ENCODE measurements at places on chromosomes 16 and 17.

GRCh38 chr17:70825321-70826125 lies 656.2 kb downstream of the KCNJ2 start:
- DNase-seq = peak; percentile 41

GRCh38 chr17:58702045-58702476 lies 9.7 kb downstream of the RAD51C start:
- DNase-seq = no peak

GRCh38 chr17:45248132-45248957 lies 13.5 kb downstream of the SPATA32 start:
- peak; percentile 90 for DNase-seq

GRCh38 chr17:32863559-32863958 lies 13.4 kb downstream of the MYO1D start:
- no peak for DNase-seq

GRCh38 chr17:68527314-68527713 lies 15.1 kb downstream of the PRKAR1A start:
- no peak for DNase-seq

DNA sequence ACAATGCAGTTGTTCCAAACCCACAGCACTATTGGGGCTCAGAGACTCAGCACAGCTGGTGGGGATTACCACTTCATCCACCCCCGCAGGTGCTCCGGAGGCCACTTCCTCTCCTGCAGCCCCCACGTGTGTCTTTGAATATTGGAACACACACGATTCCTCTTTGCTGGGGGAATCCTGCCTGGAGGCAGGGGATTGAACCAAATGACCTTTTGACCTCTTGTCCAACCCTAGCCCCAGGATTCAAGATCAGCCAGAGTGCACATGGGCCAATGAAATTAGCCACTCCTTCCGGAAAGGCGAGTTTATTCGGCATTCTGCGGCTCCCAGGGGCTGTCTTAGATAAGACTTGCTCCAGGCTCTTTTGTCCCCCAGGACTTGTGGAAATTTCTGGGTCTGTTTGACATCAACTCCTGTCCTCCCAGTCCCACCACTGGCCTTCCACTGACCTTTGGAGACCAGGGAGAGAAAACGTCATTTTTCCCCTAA lies 350.2 kb downstream of the FOXL1 start:
- no peak for DNase-seq

GRCh38 chr16:22386976-22387375 lies 12.6 kb upstream of the CDR2 start:
- DNase-seq = no peak

- no peak for DNase-seq
Measured at GRCh38 chr16:5066511-5066910, 755 bp upstream of the C16orf89 start.

GRCh38 chr17:8955021-8955959 lies 10.2 kb downstream of the PIK3R5 start:
- DNase-seq = no peak

GRCh38 chr16:89002851-89003830 lies 26.1 kb upstream of the CBFA2T3 start:
- no peak for DNase-seq

- DNase-seq = no peak
Measured at GRCh38 chr17:18928628-18929125, 23.3 kb upstream of the SLC5A10 start.

DNA sequence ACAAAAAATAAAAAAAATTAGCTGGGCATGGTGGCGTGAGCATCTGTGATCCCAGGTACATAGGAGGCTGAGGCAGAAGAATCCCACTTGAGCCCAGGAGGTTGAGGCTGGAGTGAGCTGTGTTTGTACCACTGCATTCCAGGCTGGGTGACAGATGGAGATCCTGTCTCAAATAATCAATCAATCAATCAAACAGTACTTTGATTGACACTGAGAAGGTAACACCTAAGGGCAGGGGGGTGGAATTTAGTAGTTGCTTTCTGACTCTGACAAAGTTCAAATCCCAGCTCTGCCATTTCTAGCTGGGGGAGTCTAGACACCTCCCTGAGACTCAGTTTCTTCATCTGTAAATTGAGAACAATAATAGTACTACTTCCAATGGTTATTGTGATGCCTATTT lies 12.0 kb downstream of the SSH2 start:
- no peak for DNase-seq

DNA sequence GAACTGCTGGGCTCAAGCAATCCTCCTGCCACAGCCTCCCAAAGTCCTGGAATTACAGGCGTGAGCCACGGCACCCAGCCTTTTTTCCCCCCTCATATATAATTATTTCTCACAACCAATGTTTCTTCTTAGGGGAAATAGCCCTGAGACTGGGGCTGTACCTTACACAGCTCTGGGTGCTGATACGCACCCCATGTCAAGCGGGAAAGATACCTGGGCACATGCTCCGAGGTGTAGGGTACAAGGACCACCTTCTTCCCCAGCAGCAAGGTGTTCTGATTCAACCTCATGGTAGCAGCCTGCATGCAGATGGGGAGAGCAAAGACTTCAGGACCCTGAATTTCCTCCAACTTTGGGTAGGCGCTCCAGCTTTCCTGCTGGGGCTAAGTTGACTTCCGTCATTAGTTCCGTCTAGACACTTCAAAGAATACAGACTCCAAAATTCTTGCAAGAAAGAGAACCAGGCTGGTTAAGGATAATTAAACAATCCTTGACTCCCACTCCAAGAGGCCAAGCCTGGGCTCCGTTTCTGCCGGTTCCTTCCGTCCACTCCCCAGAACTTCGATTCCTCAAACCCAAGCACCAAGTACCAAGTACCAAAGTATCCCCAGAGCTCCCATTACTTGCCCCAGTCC lies 619 bp downstream of the NAT9 start:
- peak; percentile 57 for DNase-seq

GRCh38 chr17:68507576-68507975 lies 4.7 kb upstream of the PRKAR1A start:
- DNase-seq = peak; percentile 21

DNA sequence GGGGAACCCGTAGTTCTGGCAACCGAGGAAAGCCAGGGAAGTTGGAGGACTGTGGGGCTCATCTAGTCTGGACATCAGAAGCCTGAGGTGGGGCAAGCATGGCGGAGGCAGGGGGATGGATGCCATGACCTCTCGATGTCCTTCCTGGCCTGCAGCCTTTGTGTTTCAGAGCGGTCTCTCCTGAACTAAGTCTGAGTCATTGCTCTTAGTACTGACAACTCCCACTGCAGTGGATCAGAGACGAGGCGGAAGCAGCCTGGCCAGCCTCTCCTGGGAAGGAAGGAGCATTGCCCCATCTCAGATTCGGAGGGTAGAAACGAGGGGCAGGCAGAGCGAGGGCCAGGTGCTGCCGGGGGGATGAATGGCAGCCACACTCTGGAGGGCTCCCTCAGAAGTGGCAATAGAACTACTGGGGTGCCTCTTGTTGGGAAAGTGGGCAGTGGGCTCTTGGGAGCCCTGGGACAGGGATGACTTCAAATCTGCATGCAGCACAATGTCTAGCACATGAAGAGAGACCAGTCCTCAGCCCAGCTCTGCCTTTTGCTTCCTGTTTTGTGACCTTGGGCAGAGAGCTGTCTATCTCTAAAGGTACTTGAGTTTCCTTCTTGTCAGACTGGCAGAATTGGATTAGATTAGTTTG lies 3.6 kb upstream of the STAC2 start:
- no peak for DNase-seq

DNA sequence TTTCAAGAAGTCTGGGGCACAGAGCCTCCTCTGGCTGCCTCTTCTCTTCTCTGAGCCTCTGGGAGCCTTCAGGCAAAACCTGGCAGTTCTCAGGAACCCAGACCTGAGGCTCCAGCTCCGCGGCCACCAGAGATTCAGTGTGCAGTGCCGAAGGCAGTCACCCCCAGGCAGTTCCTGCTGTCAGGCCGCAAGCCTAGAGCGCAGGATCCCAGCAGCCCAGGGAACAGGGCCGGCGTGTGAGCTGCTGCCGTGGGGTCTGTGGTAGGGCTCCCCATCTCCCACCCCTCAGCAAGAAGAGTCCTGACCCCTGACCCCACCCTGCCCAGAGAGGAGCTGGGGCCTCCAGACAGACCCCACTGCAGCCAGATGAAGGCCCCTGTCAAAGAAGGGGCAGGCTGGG lies 78.2 kb downstream of the AMFR start:
- no peak for DNase-seq

DNA sequence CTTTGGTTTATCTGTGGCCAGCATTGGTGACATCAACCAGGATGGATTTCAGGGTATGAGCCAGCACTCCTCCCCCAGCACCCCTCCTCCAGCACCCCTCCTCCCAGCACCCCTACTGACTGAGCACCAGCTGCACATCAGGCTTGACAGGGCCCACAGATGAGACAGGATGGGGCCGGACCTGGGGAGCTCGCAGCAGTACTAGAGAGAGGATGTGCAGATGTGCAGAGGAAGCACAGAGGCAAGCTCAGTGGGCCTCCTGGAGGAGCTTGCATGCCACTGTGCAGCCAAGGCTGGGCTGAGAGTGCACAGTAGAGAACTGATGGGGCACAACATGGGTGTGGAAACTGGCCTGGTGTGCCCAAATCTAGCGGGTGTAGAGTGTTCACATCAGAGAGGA lies 16.2 kb downstream of the ITGA3 start:
- no peak for DNase-seq

- DNase-seq = no peak
Measured at GRCh38 chr16:87435372-87436224, 43.5 kb downstream of the MAP1LC3B start.

DNA sequence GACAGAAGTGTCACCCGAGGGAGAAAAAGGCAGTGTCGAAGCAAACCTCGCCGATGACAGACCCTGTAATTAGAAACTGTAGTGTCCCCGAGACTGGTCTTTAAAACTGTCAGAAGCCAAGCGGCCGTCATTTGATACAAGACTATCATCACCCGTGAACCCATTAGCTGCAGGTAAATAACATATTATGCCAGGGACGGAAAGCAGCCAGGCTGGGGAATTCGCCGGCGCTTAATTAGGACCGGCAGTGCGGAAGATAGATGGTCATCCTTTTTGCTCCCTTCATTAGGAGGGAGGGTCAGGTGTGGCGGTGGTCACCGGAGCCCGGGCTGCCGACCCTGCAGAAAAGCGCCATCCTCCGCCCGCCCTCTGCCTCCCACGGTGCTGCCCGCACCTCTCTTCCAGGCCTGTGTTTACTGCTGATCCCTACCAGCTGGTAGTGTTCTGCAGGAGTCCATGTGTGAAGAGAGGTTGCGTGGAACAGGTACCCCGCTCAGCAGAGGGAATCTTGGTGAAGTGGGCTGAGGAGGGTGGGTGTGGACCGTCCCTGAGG lies 109.4 kb upstream of the GSE1 start:
- DNase-seq = no peak

GRCh38 chr16:72760581-72760980 lies 287.3 kb downstream of the ZFHX3 start:
- DNase-seq = no peak

- DNase-seq = no peak
Measured at GRCh38 chr16:27977966-27978365, 85.5 kb downstream of the GSG1L start.

DNA sequence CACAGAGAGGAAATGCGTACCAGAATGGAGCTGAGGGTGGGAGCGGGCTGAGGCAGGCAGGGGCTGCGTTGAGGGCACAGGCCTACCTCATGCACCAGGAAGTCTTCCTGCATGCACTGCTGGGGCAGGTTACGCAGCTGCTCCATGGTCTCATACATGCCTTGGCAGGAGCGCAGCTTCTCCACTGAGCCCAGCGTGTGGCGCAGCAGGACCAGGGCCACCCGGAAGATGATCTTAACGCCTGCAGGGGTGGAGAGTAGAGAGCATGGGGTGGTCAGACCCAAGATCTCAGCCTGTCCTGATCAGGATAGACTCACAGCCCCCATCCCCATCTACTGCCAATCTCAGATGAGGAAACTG lies 3.4 kb upstream of the CD2BP2 start:
- no peak for DNase-seq

GRCh38 chr16:85619101-85619891 lies 6.2 kb downstream of the GSE1 start:
- no peak for DNase-seq

DNA sequence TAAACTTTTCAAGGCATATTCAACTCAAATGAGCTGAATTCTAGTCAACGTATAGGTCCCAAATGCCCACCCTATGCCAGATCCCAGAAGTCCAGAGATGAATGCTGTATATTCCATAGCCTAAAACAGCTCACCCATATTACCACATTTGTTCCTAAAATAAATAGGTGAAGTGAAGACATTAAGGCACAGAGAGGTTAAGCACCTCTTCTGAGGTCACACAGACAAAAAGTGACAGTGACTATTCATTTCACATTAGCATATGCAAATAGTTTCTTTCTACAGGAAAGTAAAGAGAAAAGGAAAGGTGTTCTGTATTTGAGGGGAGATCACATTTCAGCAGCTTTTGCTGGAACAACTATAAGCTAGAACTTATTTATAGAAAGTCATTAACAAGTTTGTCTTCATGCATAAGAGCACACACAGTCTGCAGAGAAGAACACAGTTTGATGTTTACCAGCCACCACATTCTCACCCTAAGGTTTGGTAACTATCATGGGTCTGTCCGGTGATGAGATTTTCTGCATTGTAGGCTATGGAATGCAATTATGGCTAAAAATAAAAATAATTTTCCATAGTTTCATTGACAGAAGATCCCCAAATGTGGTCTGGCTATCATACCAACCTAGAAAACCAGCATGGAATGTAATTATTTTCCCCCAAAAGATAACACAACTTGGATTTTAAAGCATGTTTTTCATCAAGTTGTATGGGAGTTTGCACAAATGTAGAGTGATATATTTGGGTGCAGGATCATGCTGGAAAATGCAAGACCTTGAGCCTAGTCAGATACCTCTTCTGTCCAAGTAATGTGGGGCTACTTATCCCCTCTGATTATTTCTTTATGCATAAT lies 402.1 kb downstream of the UTP18 start:
- no peak for DNase-seq

- DNase-seq = no peak
Measured at GRCh38 chr17:55354941-55355340, 66.7 kb downstream of the MMD start.

DNA sequence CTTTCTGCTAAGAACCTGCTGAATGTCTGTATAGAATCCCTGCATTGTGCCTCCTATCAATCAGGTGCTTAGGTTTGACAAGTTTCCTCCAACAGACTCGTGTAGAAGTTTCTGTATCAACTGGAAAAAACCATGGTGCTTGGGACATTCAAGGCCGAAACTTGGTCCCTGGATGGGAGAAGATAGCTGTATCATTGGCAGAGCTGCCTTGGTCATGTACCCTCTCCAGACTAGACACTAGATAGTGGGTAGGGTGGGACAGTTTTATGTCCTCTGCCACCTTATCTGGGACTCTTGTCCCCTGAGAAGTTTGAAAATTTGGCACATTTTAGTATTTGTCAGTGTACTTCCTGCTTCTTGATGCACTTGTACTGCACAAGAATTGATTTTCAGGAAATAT lies 520.8 kb downstream of the WWOX start:
- no peak for DNase-seq

DNA sequence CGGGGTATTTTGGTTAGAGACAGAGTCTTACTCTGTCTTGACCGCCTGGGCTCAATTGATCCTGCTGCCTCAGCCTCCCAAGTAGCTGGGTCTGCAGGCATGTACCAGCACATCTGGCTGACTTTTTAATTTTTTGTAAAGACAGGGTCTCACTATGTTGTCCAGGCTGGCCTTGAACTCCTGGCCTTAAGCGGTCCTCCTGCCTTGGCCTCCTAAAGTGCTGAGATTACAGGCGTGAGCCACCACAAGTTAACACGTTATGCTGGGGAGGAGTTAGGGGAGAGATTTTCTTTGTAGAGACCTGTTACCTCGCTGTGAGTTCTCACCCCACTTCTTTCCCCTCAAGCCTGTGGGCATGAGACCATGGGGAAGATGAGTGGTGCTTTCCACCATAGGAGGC lies 1.8 kb upstream of the CES4A start:
- DNase-seq = no peak

- DNase-seq = no peak
Measured at GRCh38 chr17:40518401-40519088, 17.1 kb upstream of the TNS4 start.

GRCh38 chr17:80938556-80938955 lies 53.1 kb upstream of the CHMP6 start:
- DNase-seq = no peak

All from Karpas-422 (cell line).